ENCODE measurements at places on chromosomes 11 and 22. TPM values are rescaled to one million over a fixed set of nuclear protein-coding genes. Genes with fewer than 3 reads are reported as not detected.
A peak's percentile ranks its signal among the peaks of the same experiment; 100 is the strongest.

DNA sequence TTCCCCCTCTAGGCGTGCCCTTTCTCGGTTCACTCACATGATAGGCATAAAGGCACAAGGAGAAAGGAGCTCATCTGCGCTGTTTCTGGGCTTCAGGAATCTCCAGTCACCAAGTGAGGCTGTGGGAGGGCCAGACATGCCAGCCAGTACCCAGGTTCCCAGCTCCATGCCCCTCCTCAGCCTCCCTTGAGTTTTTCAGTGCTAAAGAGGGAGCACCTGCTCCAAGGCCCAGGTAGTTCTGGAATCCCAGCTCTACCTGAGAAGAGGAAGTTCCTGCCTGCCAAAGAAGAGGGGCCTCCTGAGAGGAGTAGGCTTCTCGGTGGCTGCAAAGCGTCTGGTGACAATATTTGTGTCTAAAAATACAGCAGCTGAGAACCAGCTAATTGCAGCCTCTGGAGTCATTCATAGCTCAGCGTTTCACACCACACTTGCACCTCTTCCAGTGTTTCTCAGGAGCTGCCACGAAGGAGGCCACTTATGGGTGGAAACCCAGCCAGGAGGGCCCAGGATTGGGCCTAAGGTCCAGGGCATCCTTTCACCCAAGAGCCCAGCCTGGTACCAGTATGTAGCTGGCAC, 197.4 kb downstream of the TRIM29 start:
- H3K27ac ChIP-seq: no peak overlapping the region
- no peak for DNase-seq
- H3K36me3 ChIP-seq: no peaks in the 10 kb centered on the region
- no peaks in the 10 kb centered on the region for H3K4me1 ChIP-seq
- no peak overlapping the region for H3K4me3 ChIP-seq

GRCh38 chr11:706439-706956, 467 bp downstream of the EPS8L2 start:
- DNase-seq: no peak
- peaks cover 5% of the 10 kb centered on the region for H3K4me1 ChIP-seq
- H3K27ac ChIP-seq: no peak overlapping the region
- H3K36me3 ChIP-seq: no peaks in the 10 kb centered on the region
- no peak overlapping the region for H3K4me3 ChIP-seq

GRCh38 chr11:70549386-70549785, 151.1 kb downstream of the CTTN start:
- no peaks in the 10 kb centered on the region for H3K4me1 ChIP-seq
- peaks cover 1% of the 10 kb centered on the region for H3K27me3 ChIP-seq
- no peak overlapping the region for H3K4me3 ChIP-seq
- DNase-seq: no peak

OR8G1 gene
- total RNA-seq: not detected

DNA sequence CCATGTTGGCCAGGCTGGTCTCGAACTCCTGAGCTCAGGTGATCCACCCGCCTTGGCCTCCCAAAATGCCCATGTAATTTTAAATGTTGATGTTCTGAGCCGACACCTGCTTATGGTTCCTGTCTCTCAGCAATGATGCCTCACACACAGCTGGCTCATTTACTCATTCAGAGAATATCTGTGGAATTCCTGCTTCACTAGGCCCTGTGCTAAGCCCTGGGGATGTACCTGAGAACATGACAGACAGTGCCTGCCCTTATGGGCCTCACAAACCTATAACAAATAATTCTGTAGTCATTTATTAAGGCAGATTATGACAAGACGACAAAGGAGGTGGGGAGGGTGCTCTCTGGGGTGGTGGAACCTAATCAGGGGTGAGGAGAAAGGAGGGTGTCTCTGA, 93.7 kb downstream of the PRR5L start:
- H3K36me3 ChIP-seq: peaks cover 10% of the 10 kb centered on the region
- H3K4me1 ChIP-seq: peaks cover 88% of the 10 kb centered on the region
- DNase-seq: peak; percentile 63
- H3K4me3 ChIP-seq: peak overlapping the region; percentile 26
- H3K27me3 ChIP-seq: no peaks in the 10 kb centered on the region

TREH gene
- not detected for total RNA-seq

GRCh38 chr22:25350551-25350971, 131.1 kb downstream of the CRYBB2 start:
- H3K27ac ChIP-seq: no peak overlapping the region
- H3K36me3 ChIP-seq: peaks cover 36% of the 10 kb centered on the region

DNA sequence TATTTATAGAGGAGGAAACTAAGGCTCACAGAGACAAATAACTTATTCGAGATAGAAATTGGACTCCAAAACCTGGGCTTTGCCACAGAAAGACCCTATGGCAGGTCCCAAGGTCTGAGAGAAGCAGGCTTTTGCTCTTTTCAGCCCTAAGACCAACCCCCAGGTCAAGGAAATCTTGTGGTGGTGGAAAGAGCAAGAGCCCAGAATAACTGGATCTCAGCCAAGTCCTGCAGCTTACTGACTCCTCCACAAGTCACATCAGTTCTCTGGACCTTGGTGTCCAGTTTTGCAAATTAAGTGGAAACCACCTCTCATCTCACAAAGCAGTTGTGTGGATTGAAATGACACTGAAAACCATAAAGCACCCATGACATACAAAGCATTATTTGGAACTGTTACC, 122.2 kb downstream of the C11orf58 start:
- H3K36me3 ChIP-seq: peaks cover 7% of the 10 kb centered on the region
- peaks cover 1% of the 10 kb centered on the region for H3K27me3 ChIP-seq
- H3K27ac ChIP-seq: no peak overlapping the region
- H3K4me3 ChIP-seq: no peak overlapping the region

DNA sequence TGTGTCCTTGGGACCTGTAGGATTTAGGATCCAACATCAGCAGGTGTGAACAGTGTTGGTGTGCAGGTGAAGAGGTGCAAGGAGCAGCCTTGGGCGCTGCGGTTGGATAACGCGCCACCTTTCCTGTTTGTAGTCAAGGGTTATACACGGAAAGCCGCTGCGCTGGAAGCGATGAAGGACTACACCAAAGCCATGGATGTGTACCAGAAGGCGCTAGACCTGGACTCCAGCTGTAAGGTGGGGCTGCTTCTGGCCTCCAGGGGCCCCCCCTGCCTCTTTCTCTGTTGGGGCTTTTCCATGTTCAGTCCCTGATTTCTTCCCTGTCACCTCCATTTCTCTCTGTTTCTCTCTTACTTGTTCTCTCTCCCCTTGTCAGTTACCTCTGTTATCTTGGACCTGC, 3.5 kb upstream of the FERMT3 start:
- DNase-seq: no peak
- H3K4me3 ChIP-seq: no peak overlapping the region
- H3K27me3 ChIP-seq: no peaks in the 10 kb centered on the region
- no peak overlapping the region for H3K27ac ChIP-seq

CRY2 gene
- 12.1 TPM for total RNA-seq

ZNF214 gene
- total RNA-seq: not detected

HBB gene
- total RNA-seq: not detected

PATE2 gene
- total RNA-seq: not detected

OOSP1 gene
- not detected for total RNA-seq

SELENOH gene
- total RNA-seq: 252 TPM

HPX gene
- 0.56 TPM for total RNA-seq

- no peak overlapping the region for H3K4me3 ChIP-seq
- no peak overlapping the region for H3K27ac ChIP-seq
- no peaks in the 10 kb centered on the region for H3K4me1 ChIP-seq
- no peak for DNase-seq
- no peaks in the 10 kb centered on the region for H3K36me3 ChIP-seq
These were observed 29.5 kb upstream of the CARS1 start for GRCh38 chr11:3086671-3087150.

TMEM184B gene
- total RNA-seq: 26.6 TPM

BIK gene
- total RNA-seq: 4.1 TPM

GRCh38 chr11:79018371-79018849, 422.4 kb downstream of the TENM4 start:
- DNase-seq: no peak
- H3K4me3 ChIP-seq: no peak overlapping the region
- H3K36me3 ChIP-seq: no peaks in the 10 kb centered on the region
- H3K27ac ChIP-seq: no peak overlapping the region
- H3K27me3 ChIP-seq: peaks cover 11% of the 10 kb centered on the region
- H3K4me1 ChIP-seq: peaks cover 3% of the 10 kb centered on the region

PAK1 gene
- 30.4 TPM for total RNA-seq

CPT1B gene
- 36.9 TPM for total RNA-seq

- H3K36me3 ChIP-seq: peaks cover 9% of the 10 kb centered on the region
- H3K27me3 ChIP-seq: no peaks in the 10 kb centered on the region
- DNase-seq: no peak
- H3K4me3 ChIP-seq: no peak overlapping the region
- H3K4me1 ChIP-seq: no peaks in the 10 kb centered on the region
These were observed 17.2 kb downstream of the CLDN25 start for GRCh38 chr11:113796663-113797259.

TSKU gene
- 3.9 TPM for total RNA-seq

- no peak overlapping the region for H3K27ac ChIP-seq
- no peaks in the 10 kb centered on the region for H3K36me3 ChIP-seq
- H3K4me3 ChIP-seq: no peak overlapping the region
- no peak for DNase-seq
- peaks cover 14% of the 10 kb centered on the region for H3K27me3 ChIP-seq
These were observed 9.5 kb upstream of the OOSP4A start for GRCh38 chr11:59954219-59954847.

HTR3B gene
- total RNA-seq: not detected

HTR3A gene
- total RNA-seq: not detected

TRIM51 gene
- not detected for total RNA-seq

DNA sequence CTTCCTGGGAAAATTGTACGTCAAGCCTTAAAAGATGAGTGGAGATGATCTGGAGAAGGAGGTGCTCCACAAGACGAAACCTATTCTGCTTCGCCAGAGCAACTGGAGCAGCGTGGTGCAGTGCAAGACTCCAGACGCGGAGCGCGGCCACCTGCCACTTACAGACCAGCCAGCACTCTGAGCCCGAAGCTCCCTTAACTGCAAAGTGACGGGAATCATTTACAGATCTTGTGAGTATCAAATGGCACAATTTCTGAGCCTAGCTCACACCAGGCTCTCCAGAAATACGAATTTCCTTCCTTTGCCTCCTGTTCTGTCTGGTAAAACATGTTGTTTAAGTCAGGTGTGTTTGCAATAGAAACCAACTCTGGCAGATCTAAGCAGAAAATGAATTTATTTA, 369.3 kb downstream of the CADM1 start:
- no peak overlapping the region for H3K4me3 ChIP-seq
- no peaks in the 10 kb centered on the region for H3K4me1 ChIP-seq
- DNase-seq: no peak
- H3K27me3 ChIP-seq: no peaks in the 10 kb centered on the region
- H3K27ac ChIP-seq: no peak overlapping the region

GRCh38 chr11:75556275-75556674, 5.8 kb upstream of the SERPINH1 start:
- H3K27ac ChIP-seq: no peak overlapping the region
- no peak for DNase-seq
- no peaks in the 10 kb centered on the region for H3K36me3 ChIP-seq
- no peak overlapping the region for H3K4me3 ChIP-seq
- no peaks in the 10 kb centered on the region for H3K27me3 ChIP-seq

TNNI2 gene
- not detected for total RNA-seq

DNA sequence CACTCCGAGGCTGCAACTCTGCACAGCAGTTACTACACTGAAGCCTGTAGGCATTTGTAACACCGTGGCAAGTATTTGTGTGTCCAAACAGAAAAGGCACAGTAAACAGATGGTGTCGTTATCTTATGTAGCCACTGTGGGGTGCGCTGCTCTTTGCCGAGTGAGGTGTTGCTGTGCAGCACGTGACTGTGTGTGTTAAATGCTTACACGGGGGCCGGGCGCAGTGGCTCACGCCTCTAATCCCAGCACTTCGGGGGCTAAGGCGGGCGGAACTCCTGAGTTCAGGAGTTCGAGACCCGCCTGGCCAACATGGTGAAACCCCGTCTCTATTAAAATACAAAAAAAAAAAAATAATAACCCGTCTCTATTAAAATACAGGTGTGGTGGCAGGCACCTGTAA, 11.5 kb downstream of the ZBED4 start:
- H3K27me3 ChIP-seq: no peaks in the 10 kb centered on the region
- H3K27ac ChIP-seq: no peak overlapping the region
- peaks cover 45% of the 10 kb centered on the region for H3K36me3 ChIP-seq

DNA sequence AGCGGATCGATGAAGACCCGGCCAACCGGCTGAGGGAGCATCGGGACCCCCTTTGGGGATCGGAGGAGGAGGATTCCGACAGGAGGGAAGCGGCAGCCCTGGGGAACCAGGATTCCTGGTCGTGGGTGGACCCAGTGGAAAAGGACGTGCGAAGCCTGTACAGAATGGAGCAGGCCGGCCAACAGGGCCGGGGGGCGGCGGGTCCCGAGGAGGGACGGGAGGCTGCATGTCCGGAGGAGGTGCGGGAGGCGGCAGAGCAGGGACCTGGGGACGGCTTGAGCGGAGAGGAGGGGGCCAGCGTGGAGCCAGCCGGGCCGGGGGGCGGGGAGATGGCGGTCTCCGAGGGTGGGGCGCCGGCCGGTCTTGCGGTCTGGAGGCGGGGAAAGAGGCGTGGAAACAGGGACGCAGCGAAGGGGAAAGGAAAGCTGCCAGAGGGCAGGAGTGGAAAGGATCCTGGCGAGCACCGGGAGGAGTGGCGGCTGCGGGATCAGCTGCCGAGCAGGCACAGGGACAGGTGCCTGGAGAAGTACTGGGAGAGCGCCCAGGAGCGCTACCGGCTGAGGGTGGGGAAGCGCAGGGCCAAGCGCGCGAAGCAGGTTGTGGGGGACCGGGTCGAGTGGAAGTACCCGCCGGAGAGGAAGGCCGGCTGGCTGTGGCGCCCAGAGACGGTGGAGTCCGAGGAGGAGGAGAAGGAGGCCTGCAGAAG, at the start of gene ANO5:
ANO5 (plus strand) TSS at position 444 of the 706 bp plus-strand sequence. CDS start 408 bp downstream, outside the sequence.
- H3K36me3 ChIP-seq: no peaks in the 10 kb centered on the region
- no peak within 1 kb of the TSS for H3K27ac ChIP-seq
- peaks cover 33% of the 10 kb centered on the region for H3K27me3 ChIP-seq
- DNase-seq: no peak
- H3K4me1 ChIP-seq: peaks cover 8% of the 10 kb centered on the region

DNA sequence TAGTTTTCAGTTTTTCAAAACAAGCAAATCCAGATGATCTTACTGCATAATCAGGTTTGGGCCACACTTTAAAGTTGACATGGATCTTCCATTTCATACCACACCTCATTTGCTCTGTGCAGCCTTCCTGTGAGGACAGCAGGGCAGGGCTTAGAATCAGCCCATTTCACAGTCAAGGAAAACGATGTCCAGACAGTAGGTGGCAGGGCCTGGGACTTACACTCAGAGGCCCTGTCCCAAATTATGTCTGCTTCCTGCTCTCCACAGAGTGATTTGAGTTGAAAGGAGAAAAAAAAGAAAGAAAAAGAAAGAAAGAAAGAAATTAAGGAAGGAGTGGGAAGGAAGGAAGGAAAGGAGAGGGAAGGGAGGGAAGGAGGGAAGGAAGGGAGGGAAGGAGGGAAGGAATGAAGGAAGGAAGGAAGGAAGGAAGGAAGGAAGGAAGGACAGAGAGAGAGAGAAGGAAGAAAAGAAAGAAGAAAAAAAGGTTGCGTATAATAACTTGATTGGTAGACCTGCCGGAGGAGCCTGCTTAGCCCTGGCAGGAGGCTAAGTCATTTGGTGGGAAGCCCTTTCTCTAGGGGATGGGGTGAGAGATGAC, 23.6 kb downstream of the TSKU start:
- H3K4me1 ChIP-seq: peaks cover 32% of the 10 kb centered on the region
- H3K4me3 ChIP-seq: no peak overlapping the region
- H3K36me3 ChIP-seq: no peaks in the 10 kb centered on the region

Data from activated CD4-positive, alpha-beta memory T cell treated with anti-CD3 and anti-CD28 coated beads for 36 hours (primary cell).